ENCODE measurements at places on chromosomes 1 and 21.

DNA sequence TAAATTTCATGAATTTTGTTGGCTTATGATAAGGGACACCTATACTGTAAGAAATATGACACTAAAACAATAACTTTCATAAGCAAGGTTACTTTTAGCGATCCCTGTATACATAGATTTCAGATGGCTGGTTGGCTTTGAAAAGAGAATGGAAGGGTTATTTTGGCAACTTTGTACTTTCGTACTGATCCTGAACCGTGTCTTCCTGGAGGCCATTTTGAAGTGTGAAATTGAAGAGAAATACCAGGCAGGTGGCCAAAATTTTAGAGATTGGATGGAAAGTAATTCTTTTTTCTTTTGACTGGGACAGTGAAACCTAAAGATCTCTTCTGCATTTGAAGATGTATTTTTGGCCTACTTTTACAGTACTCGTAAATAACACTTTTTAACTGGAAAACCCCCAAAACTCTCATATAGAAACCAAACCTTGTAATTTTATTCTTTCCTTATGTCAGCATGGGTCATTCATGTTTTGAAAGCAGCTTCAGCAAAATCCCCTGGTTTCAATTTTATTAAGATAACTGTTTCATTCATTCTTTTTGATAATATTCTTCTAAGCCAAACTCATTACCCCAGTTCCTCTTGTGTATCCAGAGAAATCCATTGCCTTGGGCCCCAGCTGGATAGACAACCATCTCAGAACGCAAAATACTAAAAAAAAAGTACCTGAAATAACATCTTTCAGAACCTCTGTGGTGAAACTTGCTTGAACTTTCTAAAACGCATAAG is 38.4 kb upstream of the ZNF281 start:
- no peak for DNase-seq

DNA sequence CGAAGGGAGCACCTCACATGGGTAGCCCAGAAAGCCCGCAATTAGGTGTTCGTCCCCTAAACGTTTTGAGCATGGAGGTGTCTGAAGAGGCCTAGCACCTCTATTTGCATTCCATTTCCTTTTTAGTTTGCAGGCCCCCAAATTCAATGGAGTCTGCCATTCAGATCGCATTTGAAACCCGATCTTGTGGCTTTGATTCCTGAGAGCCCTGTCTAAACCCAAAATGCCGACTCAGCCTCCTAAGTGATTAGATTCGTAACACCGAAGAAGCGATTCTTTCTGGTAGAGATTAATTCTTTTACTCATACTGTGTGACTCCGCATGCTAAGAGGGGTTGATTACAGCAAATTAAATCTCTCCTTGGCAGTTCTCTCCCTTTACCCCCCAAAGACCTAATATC is 415.2 kb upstream of the KAZN start:
- DNase-seq = no peak

GRCh38 chr1:46749921-46750404 is 31.0 kb upstream of the EFCAB14 start:
- no peak for DNase-seq

GRCh38 chr1:180939073-180939710 is 26.5 kb downstream of the KIAA1614 start:
- DNase-seq = no peak

DNA sequence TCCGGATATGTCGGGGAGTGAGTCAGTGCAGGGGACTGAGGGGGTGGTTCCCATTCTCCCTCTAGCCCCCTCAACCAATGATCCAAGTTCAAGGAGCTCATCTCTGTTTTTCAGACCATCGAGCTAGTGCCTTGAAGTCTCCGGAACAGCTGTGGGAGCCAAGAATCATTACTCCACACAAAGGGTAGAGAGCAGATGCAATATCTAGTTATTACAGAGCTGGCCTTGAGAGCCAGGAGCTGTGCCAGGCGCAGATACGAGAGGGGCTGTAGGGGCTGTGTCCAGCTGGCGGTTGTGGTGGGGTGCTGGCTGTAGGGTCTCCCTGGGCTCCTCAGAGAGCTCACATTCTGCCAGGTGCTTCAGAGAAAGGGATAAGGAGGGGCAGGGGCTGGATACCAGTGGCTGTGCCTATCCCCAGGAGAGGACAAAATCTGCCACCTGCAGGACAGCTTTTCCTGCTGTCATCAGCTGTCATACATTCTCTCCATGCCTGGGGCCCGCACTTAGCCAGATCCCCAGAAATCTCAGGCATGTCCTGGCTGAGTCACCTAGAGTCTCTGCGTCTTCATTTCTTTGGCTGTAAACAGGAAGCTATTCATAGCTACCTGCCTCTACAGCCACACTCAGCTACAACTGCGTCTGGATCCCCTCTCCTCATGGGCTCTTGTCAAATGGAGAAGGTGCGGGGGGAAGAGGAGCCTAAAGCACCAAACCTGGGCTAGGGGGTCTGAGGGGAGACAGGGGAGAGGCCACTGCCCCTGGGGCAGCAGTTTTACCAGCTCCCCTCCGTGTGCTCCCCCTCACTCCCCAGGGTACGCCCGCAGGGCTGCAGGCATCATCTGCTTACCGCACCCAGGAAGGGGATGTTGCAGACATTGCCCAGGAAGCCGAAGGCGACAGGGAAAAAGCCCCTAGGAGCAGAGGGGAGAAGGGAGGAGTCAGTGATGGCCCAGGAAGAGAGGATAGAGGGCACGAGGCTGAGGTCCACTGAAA is 2.4 kb upstream of the KISS1 start:
- no peak for DNase-seq

DNA sequence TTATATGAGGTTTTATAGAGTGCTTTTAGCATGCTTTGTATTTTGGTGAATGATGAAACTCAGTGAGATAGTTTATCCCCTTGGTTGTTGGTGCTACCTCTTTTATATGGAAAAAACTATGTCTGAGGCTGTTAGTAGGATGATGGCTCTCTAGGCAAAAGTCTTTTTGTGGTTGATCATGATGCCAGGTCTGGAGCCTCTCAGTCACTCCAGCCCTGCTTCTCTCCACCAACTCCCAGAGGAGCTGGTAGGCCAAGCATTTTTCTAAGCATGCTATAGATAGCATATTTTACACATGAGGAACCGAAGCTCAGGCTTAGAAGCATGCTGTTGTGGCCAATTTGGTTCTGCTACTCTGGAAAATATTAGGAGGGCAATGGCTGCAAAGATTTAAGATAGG is 82.2 kb downstream of the FMN2 start:
- no peak for DNase-seq

DNA sequence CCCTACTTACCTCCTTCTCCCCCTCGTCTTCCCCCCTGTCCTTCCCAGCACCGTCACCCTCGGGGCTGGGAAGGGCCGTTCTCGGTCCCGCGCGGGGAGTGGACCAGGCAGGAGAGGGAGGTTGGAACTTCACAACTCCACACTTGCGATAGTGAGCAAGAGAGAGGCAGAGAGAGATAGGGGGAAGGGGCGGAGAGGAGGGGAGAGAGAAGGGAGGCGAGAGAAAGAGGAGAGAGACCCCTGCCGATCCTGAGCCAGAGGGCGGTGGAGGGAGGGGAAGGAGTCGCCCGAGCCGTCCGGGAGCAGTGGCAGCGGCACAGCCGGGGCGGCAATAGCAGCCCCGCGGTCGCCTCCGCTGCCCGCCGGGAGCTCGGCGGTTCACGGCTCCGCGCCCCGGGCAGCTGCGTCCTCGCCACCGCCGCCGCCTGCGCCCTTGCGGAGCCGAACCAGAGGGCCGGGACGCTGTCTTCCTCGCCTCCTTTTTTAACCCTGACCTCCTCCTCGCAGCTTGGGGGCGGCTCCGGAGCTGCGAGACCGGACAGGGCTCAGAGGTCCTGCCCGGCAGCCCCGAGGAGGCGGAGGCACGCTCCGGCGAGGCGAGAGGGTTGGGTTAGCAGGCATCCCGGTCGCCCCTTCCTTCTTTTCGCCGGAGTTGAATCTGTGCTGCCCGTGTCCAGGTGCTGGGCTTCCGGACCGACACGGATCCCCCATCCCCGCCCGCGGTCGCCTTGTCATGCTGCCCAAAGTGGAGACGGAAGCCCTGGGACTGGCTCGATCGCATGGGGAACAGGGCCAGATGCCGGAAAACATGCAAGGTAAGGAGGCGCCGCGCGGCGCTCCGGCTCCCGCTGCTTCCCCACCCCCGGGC is 11.7 kb downstream of the NR5A2 start:
- no peak for DNase-seq

GRCh38 chr21:41802684-41803083 is 35.8 kb upstream of the RIPK4 start:
- DNase-seq = no peak

GRCh38 chr1:214329470-214330220 is 48.7 kb downstream of the SMYD2 start:
- no peak for DNase-seq

DNA sequence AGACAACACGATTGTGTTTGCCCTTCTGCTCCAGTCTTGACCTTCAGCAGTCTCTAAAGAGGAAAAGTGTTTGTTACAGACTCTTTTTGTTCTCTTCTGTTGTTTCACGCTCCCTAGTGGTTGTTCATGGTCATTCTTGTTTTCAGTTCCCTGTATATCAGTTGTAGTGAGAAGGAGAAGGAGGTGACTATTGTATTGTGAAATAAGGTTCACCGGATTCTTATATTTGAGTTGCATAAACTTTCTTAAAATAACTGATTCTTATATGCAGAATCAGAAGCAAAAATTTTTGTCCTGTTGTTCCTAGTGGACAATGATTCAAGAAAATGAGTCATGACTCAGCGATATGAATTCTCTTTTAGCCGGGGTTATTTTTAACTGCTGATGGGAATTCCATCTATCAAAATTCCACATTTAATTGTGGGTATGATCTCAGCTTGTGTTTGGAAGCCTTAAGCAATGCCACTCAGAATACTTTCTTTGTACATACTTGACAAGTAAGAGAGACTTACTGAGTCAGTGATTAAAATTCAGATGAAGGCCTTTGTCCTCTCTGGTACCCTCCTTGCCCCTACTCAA is 152.2 kb downstream of the CLEC20A start:
- no peak for DNase-seq

GRCh38 chr1:234553240-234554188 is 56.5 kb downstream of the IRF2BP2 start:
- peak; percentile 82 for DNase-seq

- no peak for DNase-seq
Measured at GRCh38 chr1:62362061-62362917, 43.1 kb upstream of the KANK4 start.

GRCh38 chr1:157961805-157962762 is 31.4 kb upstream of the KIRREL1 start:
- DNase-seq = no peak

GRCh38 chr1:119656410-119656955 is 8.4 kb upstream of the ZNF697 start:
- DNase-seq = no peak

- DNase-seq = no peak
Measured at GRCh38 chr1:85502171-85502570, 37.2 kb upstream of the DDAH1 start.

DNA sequence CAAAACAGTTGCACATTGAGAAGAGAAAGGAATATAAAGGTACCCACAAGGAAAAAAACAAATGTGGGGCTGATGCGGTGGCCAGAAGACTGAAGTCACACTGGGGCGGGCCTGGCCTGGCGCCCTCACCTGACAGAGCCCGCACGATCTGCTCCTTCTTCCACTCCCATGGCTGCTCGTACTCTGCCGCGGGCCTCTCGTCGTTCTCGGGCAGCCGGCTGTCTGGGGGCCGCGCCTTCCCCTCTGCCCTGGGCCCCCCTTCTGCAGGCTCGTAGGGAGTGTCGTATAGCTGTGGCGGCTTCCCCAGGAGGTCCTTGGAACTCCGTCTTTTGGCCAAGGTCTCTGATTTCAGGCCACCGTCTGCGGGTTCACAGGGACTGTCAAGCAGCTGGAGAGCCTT is 13.1 kb upstream of the TDRD10 start:
- no peak for DNase-seq

DNA sequence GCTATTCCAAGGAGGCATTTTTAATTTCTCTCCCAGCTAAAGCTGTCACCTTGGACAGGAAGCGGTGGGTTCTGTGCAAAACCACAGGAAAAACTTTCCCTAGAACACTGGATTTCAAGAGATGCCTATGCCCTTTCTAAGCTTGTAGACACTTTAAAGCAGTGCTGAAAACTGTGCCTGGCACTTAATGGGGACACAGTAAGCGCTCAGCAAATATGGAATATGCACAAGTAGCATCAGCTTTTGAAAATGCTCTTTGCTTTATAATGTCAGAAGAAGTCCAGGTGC is 50.9 kb upstream of the TARBP1 start:
- no peak for DNase-seq

DNA sequence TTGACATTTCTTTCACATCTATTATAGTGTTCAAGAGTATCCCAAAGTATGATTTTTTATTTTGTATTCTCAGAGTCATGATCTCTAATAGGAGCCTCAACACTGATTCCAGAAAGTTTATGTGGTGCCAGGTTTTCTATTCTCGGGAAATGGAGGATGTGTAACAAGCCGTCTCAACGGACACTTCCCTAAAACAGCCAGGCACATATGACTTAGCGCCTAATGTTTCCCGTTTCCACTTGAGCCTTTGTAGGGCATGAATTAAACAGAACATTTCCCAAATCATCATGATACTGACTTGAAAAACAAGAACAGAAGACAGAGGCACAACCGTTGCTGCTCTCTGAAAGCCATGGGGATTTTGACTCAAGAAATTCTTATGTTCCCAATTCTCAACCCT is 8.0 kb downstream of the CYYR1 start:
- DNase-seq = no peak

- DNase-seq = no peak
Measured at GRCh38 chr1:76374086-76374485, 299.5 kb downstream of the ST6GALNAC3 start.

- DNase-seq = no peak
Measured at GRCh38 chr1:235642011-235642942, 7.3 kb downstream of the GNG4 start.

- DNase-seq = no peak
Measured at GRCh38 chr21:40729761-40730425, 117.1 kb downstream of the DSCAM start.

GRCh38 chr1:37995751-37996345 is 6.0 kb upstream of the SF3A3 start:
- no peak for DNase-seq

DNA sequence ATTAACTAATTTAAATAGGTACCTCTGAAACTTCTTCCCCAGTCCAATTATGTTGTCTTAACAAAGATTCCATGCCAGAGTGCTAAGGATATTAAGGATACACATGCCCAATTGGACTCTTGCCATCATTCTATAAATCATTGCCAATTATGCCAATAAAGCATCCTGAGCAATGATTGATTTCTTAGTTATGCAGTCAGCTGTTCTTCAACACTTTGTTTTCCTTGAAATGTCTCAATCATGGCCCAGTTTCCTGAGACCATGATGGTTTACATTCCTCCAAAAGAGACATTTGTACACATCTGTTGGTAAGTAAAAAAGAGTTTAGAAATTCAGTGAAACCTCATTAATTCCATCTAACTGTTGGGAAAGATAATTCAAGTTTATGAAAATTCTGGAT is 180.4 kb upstream of the PKN2 start:
- DNase-seq = no peak

- DNase-seq = no peak
Measured at GRCh38 chr1:78155121-78155520, 109.4 kb downstream of the GIPC2 start.

- no peak for DNase-seq
Measured at GRCh38 chr1:235945775-235946570, 79.3 kb upstream of the LYST start.
